Inflammatory macrophage (primary cell): ENCODE measurements at places on chromosomes 5 and 9.

DNA sequence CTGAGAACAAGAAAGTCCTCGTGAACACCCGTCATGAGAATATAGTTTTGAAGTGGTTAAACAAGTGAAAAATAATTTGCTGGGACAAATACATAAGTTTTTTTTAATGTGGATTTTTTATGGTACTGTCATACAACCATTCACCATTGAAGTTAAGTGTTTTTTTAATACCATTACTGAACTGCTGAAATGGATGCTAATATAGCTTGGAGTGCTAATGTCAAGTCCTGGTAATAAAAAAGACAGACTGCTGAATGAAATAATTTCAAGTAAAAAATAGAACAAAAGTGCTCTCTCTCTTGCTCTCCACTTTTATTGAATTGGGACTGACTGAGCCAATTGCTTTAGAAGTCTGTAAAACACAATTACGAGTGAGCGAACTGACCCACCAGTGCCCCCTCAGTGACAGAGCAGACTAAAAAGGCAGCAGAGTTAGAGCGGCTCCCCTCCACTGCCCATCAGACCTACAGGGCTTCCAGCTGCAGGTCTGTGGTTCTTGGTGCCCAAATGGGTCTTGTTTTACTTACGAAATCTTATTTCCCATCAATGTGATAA, 442.5 kb downstream of the BNC2 start:
- DNase-seq: no peak

DNA sequence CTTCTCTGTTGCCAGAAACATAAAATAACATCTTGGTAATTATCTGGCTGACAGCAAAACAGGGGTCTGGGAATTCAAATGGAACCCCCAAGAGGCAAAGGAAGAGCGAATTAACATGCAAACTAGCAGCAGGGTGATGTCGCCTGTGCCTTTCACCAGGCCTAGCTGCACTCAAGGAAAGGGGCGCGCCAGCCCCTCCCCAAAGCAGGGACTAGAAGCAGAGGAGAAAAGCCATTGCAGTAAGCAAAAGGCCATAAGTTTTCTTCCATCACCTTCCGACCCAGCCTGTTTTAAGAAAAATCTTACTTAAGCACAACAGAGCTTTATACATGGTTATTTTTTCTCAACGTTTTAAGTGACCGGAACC, 539 bp downstream of the POC5 start:
- no peak for DNase-seq

DNA sequence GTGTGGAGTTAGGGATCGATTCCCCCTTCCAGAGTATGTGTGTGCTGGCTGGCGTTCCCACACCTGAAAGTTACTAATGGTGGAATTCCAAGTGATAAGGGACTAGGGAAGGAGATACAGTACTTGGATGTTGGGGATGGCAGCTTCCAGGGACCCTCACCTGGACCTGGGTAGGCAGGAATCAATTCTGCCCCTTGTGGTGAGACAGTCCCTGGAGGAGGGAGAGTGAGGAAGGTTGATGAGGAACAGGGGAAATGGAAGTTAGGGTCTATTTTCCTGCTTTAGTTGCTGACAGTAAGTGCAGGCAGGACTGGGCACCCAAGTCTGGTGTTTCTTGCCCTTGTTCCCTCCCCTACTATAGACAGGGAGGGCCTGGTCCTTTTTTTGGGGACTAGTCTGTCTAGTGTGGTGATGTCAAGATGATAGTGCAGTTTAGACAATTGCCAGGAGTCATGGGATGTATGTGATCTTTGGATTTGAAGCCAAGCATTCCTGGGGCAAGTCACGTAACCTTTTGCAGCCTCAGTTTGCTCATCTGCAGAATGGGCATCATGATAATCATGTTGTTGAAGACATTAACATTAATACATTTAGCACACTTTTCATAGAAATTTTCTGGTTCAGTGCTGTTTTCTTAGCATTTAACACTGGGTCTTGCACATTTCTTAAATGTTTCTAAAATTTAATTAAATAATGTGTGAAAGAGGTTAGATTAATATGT, 51.7 kb downstream of the DAB2IP start:
- no peak for DNase-seq

- no peak for DNase-seq
Measured at GRCh38 chr9:3191715-3192114, 334.1 kb downstream of the RFX3 start.

DNA sequence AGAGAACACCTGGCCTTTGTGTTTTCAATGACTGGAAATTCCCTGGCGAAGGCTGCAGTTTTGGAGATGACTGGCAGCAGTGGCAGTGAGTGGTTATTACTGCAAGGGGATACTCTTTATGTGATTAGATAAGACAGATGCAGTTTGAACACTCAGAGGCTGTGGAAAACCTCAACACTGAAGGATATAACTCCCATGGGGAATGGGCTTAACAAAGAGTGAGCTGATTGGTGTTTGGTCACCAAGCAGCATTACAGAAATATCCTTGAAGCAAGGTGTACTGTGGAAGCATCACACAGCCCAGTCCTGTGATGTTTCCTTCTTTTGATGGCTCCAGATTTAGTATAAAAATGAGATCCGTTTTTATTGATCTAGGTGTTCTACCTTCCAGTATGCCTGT, 490.7 kb upstream of the PTPRD start:
- DNase-seq: no peak

GRCh38 chr5:144864118-144864517, 693.4 kb downstream of the KCTD16 start:
- DNase-seq: no peak
